Tracheal epithelial cell (primary cell): ENCODE measurements at places on chromosomes 5 and 9. TPM values are rescaled to one million over a fixed set of nuclear protein-coding genes. Genes with fewer than 3 reads are reported as not detected.

Gene CLIC3
- total RNA-seq: 4.0 and 4.8 TPM in 2 replicates

Gene LRSAM1
- total RNA-seq: 11.1 and 14.0 TPM in 2 replicates

Gene FGD3
- 1.2 and 2.6 TPM in 2 replicates for total RNA-seq

Gene SLC34A1
- 0.43 TPM in 1 of 2 replicates, not detected in the other for total RNA-seq

Gene ELP1
- total RNA-seq: 40.5 and 42.8 TPM in 2 replicates

Gene GABRA1
- total RNA-seq: not detected in 2 replicates

Gene LTC4S
- total RNA-seq: 1.1 TPM in 1 of 2 replicates, not detected in the other

Gene STRBP
- total RNA-seq: 14.0 and 15.3 TPM in 2 replicates

Gene PDZD2
- total RNA-seq: 7.7 and 8.3 TPM in 2 replicates

Gene HTR4
- total RNA-seq: not detected in 2 replicates

Gene PCDHB4
- total RNA-seq: under 0.01 TPM in 1 of 2 replicates, not detected in the other

Gene PLAC8L1
- total RNA-seq: 0.43 TPM in 1 of 2 replicates, not detected in the other

Gene FOXD4
- 0.24 and 0.43 TPM in 2 replicates for total RNA-seq

Gene CER1
- not detected in 2 replicates for total RNA-seq

Gene INSL6
- not detected in 2 replicates for total RNA-seq

Gene WHRN
- 0.96 and 1.5 TPM in 2 replicates for total RNA-seq

Gene FSD1L
- 3.2 and 4.8 TPM in 2 replicates for total RNA-seq

Gene PSD2
- under 0.01 TPM in 1 of 2 replicates, not detected in the other for total RNA-seq

Gene FKBP15
- 12.6 and 14.2 TPM in 2 replicates for total RNA-seq

Gene TRIM23
- total RNA-seq: 18.3 and 18.8 TPM in 2 replicates

Gene PRDM9
- total RNA-seq: under 0.01 TPM in 1 of 2 replicates, not detected in the other

Gene ENC1
- total RNA-seq: 8.7 and 129 TPM in 2 replicates

Gene DCP2
- 33.0 and 34.3 TPM in 2 replicates for total RNA-seq

Gene IL4
- total RNA-seq: not detected in 2 replicates

Gene ZNF484
- total RNA-seq: 5.8 and 11.9 TPM in 2 replicates

Gene SLC6A3
- total RNA-seq: not detected in 2 replicates
